Stimulated activated CD8-positive, alpha-beta memory T cell treated with anti-CD3 and anti-CD28 coated beads, Interleukin-4, amount 100 ng/mL, for 4 hours (primary cell): ENCODE measurements at places on chromosomes 2 and 18.

GRCh38 chr18:9130806-9131205 is 5.8 kb upstream of the ANKRD12 start:
- no peak for DNase-seq

- no peak for DNase-seq
Observed at GRCh38 chr18:75625966-75626365, 198.5 kb upstream of the SMIM21 start.

DNA sequence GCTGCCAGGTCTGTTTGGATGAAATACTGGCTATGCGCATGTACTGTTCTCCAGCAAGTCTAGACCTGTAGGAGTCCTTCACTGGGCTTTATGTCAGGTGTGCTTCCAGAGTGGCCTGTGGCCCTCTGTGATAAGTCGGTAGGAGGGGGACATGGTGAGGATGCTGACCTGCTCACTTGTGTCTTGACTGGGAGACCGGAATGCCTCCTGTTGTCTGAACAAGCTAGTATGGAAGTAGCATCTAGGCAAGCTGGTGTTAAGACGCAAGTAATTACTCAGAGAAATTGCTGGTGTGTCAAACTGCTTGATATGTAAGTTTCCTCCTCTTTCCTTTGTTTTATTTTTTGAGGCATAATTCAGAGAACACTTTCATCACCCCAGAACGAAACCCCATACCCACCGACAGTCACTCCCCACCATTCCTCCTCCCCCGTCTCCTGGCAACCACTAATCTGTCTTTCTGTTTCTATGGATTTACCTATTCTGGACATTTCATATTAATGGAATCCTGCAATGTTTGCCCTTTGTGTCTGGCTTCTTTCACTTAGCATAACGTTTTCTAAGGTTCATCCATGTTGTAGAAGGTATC is 76.4 kb downstream of the TMEM247 start:
- no peak for DNase-seq

- no peak for DNase-seq
Observed at GRCh38 chr2:235043762-235044500, 92.1 kb downstream of the SH3BP4 start.

DNA sequence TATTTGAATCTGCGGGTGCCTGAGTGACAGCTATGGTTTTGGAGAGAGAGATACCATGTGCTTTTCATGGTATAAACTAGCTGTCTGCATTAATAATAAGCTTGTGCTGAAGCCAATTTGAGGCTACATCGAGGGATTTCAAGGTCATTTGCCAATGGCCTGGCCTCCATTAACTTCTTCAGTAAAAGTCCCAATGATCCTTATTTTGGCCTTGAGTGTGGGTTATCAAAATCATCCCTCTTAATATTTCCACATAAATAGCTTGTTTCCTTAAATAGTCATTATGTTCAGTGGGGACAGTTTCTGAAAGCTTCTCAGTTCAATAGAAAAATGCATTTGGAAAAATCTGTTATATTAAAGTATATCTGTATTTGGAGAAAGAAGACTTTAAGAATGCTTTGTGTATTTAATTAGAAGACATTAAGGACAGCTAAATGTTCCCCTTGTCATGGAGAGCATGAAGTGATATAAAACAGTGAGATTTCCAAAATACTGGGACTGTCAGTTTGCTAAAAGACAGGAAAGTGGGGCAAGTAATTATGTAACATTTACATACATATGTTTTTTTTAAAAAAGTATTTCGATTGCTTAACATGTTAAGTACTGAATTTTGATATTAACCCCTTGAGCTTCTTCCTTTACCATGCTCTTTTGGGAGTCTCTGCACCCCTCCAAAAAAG is 355.5 kb upstream of the ZEB2 start:
- DNase-seq, result no peak

DNA sequence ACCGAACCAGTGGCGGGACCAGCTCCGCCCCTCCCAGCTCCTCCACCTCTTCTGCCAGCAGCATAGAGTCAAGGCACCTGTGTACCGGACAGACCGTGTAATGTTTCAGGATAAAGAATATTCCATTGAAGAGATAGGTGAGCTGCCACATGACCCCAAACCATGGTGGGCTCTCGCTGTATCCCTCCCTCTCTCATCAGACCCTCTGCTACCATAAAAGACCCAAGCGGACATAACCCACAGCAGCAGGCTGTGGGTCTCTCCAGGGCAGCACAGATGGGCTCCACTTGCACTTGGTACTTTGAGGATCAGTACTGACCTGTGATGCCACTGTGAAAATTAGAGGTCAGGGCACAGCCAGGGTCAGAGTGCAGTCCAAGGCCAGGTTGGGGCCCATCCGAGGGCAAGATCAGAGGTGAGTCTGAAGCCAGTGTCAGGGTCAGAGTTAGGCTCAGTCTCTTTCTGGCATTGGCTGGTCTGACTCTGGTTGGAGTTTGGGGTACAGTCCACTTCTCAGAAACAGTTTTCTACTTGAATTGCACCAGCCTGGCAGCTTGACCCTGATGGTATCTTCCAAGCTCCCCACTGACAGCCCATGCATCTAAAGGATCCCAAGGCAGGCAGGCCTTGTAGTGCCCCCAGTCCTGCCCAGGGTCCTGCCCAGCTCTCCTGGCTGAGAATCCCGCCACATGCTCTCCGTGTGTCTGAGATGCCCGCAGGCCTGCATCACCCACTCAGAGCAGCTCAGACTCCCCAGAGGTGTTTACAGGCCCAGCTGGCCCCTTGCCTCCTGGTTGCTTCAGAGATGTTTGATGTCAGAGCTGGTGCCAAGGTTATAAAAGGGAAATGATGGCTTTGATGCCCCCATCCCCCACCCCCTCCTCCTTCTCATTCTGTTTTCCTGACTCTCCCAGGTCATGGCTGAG is 212.1 kb downstream of the DYSF start:
- DNase-seq, result no peak

DNA sequence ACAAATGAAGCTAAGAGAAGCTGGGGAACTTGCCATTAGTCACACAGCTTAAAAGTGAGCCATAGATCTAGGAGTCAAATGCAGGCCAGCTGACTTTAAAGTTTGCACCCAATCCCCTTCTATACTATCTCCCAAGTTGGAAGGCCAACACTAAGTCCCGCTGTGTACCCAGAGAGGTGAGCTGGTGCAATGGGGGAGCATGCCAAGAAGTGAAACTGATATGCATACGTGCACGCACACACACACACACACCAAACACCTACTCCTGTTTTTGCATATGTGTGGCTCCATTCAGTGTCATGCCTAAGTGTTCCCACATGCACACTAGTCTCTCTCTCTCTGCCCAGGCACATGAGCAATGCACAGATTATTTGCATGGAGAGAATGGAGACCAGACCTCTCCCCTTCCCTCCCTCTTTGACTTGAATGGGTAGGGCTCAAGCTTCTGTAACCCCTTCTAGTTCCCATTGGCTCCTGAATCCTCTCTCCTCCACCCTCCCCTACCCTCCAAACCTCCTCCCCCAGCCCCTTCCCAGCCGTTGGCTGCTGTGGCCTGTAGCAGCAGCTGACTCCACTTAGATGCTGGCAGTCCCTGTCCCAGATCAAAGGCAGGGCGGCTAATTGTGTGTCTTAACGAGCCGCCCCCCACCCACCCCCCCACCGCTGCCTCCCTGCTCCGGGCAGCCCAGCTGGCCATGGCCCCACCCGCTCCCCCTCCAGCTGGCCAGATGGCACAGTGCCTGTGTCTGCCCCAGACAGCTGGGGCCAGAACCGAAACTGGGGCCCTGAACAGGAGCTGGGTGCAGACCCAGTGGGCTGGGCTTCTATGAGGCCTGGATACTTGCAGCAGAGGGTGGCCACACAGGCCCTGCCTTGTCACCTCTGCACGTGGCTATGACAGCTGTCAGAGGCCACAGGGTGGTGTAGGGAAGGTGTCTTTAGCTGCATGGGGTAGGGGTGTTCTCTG is 5.6 kb downstream of the WNT10A start:
- no peak for DNase-seq

- DNase-seq, result no peak
Observed at GRCh38 chr2:83574614-83575013, 884.5 kb downstream of the SUCLG1 start.

DNA sequence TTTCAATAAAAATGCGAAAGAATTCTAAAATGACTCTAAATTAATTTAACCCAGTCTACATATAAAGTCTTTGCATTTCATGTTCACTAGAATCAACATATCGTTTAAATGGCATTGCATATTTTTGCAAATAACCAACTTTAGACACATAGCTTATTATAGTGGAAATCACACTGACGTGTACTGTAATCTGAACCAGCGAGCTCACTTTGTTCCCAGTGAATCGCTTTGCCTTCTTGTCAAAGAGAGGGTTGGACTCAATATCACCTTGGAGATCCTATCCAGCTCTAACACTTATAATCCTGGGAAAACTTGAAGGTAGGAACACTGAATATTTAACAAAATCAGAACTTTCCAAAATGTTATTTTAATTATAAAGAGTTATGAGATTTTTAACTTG is 108.2 kb downstream of the GALNT1 start:
- DNase-seq, result no peak

DNA sequence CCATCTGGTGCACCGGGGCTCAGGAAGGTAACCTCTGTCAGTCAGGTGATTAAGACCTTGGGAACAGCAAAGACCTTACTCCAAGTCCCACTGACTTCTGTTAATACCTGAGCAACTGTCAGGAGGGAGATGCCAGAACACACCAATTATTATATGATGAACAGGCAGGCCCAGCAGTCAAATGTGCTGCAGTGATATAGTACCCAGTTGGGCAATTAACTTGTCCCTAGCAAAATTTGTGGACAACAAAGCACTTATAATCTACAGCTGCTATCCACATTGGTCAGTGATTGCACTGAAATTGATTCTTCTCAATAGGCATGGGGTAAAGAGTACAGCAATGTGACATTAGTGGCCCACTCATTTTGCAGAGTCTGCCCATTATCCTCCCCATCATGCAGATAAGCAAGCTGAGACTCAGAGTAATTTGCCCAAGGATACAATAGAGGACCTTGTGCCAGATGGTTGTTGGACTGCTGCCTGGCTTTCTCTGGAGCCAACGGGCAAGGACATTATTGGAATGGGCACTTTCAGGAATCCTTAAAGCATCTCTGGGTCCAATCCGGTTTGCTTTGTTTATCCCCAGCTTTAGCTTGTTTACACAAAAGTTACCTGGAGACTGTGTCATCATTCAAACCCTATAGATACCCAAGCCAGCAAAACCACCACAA is 147.6 kb downstream of the CCBE1 start:
- no peak for DNase-seq

DNA sequence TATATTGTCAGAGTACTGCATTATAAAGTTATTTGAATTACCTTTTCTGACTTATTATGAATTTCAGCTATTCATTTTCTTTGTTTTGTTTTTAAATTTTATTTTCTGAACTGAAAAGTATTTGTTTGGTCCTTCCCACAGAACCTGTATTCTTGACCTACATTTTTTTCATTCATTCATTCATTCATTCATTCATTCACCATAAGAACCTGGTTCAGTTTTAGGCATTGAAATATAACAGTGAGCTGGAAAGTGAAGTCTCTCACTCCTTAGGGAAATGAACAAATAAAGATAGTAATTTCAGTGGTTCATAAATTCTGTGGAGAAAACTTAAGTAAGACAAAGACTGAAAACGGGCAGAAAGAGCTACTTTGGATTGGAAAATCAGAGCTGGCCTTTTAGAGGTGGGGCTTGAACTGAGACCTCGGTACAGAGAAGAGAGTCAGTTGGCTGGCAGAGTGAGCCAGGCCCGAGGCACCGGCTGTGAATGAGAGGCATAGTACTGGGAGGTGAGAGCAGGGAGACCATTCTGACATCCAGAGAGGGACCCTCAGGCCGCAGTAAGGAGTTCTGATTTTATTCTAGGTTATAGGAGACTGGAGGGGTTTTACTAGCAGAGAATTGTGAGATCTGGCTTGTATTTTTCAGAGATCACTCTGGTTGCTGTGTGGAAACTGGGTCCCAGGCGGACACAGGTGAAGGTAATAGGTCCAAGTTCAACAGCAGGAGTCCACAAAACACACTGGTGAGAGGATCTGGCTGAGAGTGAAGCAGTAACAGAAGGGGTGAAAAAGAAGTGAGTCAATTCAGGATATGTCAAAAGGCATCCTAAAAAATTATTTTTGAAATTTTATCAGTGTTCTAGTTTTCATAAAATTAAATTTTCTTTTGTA is 75.8 kb upstream of the FN1 start:
- no peak for DNase-seq

- no peak for DNase-seq
Observed at GRCh38 chr18:6874315-6874714, 144.8 kb downstream of the ARHGAP28 start.

GRCh38 chr2:175633227-175633626 is 368.8 kb downstream of the LNPK start:
- DNase-seq, result no peak

- DNase-seq, result no peak
Observed at GRCh38 chr2:201404699-201405280, 46.5 kb downstream of the TRAK2 start.

GRCh38 chr2:27128668-27129571 is 5.3 kb downstream of the ABHD1 start:
- DNase-seq, result no peak

- DNase-seq, result no peak
Observed at GRCh38 chr2:138470941-138471340, 30.6 kb upstream of the SPOPL start.

DNA sequence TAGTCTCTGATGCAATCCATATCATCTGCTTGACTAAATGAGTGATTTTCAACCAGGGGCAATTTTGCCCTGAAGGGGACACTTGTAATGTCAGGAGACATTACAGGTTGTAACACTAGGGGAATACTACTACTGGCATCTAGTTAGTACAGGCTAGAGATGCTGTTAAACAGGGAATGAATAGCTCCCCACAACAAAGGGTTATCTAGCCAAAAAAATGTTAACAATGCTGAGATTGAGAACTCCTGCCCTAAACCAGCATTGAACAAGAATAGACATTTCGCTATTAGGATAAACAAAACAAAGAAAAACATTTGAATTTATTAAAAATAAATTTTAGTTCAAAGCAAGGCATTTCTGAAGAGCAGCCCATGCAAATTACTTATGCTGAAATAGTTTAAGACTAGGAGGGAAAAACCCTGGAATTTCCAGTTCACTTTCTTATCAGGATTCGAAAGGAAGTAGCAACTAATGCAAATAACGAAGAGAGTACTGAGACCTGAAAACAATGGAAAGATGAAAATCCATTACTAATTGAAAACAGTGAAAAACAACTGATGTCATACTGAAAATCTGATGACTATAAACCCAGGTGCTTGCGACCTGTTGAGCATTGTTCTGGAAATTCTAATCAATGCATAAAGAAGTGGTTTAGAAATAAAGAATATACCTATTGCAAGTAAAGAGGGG is 53.1 kb downstream of the CAB39 start:
- DNase-seq, result no peak

GRCh38 chr2:190996947-190997346 is 17.0 kb downstream of the STAT1 start:
- DNase-seq, result no peak

GRCh38 chr18:47172476-47172875 is 3.7 kb downstream of the IER3IP1 start:
- DNase-seq, result no peak

- no peak for DNase-seq
Observed at GRCh38 chr2:183505911-183506310, 381.7 kb downstream of the NUP35 start.
